ENCODE measurements at places on chromosomes 4 and X. TPM values are rescaled to one million over a fixed set of nuclear protein-coding genes. Genes with fewer than 3 reads are reported as not detected.

GRCh38 chrX:17590892-17591740 lies 146.2 kb upstream of the SCML1 start:
- peak overlapping the region; percentile 52 for H3K27ac ChIP-seq
- DNase-seq = peak; percentile 50
- no peaks in the 10 kb centered on the region for H3K27me3 ChIP-seq
- H3K36me3 ChIP-seq = no peaks in the 10 kb centered on the region

DNA sequence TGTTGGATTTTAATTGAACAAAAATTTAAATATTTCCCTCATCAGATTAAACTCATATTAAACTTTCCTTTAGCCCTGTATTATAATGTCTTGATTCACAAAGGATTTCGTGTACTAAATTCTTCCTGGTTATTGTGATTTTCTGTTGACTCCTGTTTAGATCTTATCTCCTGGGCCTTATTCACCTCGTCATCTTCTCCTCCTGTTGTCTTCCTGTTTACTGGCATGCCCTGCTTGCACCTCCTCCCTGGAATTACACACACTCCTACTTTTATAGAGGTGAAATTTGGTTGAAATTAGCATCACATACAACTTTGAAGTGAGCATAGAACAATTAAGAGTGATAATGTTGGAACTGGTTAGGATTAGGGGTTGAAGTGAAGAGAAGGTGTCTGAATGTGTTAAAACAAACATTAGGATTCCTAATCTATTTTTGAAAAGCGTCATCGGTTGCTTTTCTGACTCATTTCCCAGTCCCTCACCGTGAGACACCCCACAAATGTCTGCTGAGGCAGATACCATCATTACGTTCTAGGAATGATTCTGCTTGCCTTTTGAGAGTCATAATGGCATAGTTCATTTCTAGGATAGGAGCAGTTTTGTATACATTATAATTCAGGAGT lies 32.5 kb downstream of the TLL1 start:
- DNase-seq = no peak
- H3K27me3 ChIP-seq = no peaks in the 10 kb centered on the region
- H3K4me1 ChIP-seq = no peaks in the 10 kb centered on the region
- H3K4me3 ChIP-seq = no peak overlapping the region
- H3K36me3 ChIP-seq = no peaks in the 10 kb centered on the region

- no peaks in the 10 kb centered on the region for H3K27me3 ChIP-seq
- H3K36me3 ChIP-seq = no peaks in the 10 kb centered on the region
- H3K27ac ChIP-seq = no peak overlapping the region
- H3K4me3 ChIP-seq = no peak overlapping the region
These were observed 8.1 kb upstream of the DTHD1 start for GRCh38 chr4:36273276-36273675.

DNA sequence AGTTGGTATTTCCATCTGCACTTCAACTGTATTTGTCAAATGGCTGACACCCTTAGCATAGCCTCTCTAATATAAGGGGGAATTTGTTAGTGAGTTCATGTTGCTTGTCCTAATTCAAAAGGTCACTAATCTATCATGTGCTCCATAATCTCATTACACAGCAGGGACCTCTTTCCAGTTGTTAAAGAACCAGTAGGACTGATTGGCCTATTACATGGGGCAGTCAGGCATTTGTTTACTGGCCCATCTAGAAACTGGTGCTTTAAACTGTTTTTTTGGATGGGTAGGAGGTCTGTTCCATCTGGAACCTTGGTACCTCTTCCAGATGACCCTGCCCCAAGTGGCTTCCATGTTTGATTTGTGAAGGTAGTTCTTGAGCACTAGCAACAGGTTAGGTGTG lies 11.4 kb downstream of the ANK2 start:
- no peak overlapping the region for H3K4me3 ChIP-seq
- H3K27me3 ChIP-seq = no peaks in the 10 kb centered on the region
- H3K36me3 ChIP-seq = no peaks in the 10 kb centered on the region
- DNase-seq = no peak
- H3K4me1 ChIP-seq = peaks cover 40% of the 10 kb centered on the region

- no peak for DNase-seq
- H3K4me1 ChIP-seq = no peaks in the 10 kb centered on the region
- no peak within 1 kb of the TSS for H3K27ac ChIP-seq
- H3K27me3 ChIP-seq = no peaks in the 10 kb centered on the region
These were observed at the start of gene FRMPD3 for GRCh38 chrX:107448998-107449835. FRMPD3 (plus strand) TSS chrX:107449652; CDS start chrX:107526589, 76,937 bp downstream.

DNA sequence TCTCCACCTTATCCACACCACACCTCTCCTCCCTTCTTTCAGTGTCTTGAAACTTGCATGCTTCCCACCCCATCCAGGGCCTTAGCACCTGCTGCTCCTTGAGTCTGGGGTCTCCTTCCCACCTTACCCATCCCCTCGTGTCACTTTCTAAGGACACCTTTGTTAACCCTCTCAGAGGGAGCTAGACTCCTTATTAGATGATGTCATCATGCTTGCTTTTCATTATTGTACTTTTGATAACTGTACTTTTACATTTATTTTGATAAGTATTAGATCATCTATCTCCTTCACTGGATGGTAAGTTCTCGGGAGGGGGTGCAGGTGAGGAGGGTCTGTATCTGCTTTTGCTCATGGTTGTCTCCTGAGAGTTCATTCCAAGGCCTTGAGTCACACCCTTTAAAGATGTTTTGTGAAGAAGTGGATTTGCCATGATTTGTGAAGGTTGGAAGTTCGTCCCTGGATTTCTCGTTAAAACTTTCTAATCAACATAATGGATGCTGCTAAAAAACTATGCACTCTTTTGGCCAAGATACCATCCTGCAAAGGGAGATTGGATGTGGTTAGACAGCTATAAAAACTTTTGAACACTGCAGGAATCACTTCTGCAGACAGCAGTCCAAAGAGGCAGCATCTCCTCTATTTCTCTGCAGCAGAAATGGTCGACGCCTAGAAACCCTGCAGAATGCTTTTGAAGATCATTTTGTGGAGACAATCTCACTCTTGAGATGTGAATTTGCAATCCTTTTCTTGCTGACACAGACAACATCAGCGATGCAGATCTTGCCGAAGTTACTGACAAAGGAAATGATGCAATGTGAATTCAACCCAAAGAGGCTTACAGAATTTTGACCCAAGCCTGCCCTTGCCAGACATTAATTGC lies 69.6 kb downstream of the ENPP6 start:
- H3K4me3 ChIP-seq = no peak overlapping the region
- DNase-seq = no peak
- H3K27ac ChIP-seq = no peak overlapping the region
- H3K4me1 ChIP-seq = no peaks in the 10 kb centered on the region
- no peaks in the 10 kb centered on the region for H3K27me3 ChIP-seq

SLC9B1 gene
- 0.59 TPM for total RNA-seq

SLITRK2 gene
- total RNA-seq = 0.05 TPM

RADX gene
- 0.70 TPM for total RNA-seq
